ENCODE measurements at places on chromosomes 11 and 22.

GRCh38 chr11:47378836-47379170 is 456 bp upstream of the SPI1 start:
- DNase-seq = no peak

- DNase-seq = no peak
Measured at GRCh38 chr22:27397954-27398342, 403.6 kb downstream of the MN1 start.

DNA sequence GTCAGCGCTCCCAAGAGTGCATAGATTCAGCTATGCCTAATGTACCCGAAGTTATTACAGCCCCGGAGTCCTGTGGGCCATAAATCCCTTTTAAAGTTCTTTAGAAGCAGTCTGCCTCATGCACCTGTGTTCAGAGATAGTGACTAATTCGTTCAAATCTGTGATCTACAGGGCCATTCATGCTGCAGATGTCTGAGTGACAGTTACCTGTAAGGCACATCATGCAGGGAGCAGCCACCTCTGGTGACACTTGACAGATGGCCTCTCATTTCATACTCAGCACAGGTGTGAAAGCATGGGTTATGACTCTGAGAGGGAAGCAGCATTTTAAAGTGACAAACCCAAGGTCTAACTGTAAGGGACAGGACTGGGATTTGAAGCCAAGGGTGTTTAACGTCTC is 2.4 kb upstream of the E2F8 start:
- no peak for DNase-seq

DNA sequence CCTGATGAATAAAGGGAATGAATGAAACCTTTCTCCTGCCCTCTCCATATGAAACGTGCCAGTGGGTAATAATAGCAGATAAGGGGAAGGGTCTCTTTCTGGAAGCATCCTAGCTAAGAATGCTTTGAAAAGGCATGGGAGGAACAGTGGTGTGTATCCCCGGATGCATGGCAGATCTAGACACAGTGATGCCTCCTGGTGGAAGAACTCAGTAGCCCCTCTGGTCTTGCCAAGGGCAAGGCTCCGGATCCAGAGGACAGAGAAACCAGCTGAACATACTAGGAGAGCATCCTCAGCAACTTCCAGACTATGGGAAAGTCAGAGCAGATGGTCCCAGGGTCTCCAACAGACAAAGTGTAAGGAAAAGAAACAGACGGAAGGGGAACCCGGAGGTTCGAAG is 6.4 kb downstream of the BAIAP2L2 start:
- DNase-seq = no peak

DNA sequence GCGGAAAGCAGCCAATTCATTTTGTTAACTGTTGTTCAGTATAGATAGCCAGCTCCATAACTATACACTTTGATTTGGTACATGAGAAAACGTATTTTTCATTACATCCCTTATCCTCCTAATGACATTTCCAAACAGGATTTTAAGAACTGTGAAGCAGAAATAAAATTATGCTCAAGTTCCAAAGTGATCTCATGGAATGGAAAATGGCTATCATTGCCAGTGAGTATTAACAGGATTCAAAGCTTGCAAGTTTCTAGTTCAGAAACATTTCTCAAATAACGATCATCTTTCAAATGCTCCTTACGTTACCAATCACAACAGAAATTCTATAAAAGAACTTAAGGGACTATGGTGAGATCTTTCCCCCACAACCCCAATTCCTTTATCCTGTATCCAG is 53.7 kb downstream of the CADM1 start:
- DNase-seq = no peak

- DNase-seq = no peak
Measured at GRCh38 chr11:833849-834311, 1.1 kb downstream of the CD151 start.

DNA sequence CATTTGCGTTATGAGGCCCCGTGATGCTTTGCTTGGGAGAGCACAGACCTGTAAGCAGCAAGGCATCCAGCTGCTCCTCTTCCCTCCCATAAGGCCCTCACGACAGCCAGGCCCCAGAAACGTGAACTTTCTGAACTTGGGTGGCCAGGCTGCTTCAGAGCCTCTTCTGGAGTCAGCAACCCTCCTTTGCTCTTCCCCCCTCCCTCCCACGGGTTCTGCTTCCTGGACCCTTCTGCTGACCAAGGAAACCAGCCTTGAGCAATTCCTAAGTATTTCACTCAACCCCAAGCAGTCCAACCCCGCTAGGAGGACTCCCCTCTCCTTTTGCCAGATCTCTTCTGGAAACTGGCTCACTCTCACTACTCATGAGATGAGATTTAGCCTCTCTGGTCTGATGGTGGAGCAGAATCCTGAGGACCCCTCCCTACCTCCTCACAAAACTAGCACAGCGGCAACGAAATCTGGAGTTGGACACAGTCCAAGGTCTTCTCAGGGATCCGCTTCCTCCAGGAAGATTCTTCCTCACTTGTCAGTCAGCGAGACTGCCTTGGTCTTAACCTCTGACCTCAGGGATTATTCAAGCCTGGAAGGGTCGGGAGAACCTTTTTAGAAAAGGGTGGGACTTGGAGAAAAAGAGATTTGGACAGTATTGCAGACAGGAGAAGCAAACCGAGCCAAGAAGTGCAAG is 86.2 kb downstream of the UBASH3B start:
- DNase-seq = no peak

- DNase-seq = no peak
Measured at GRCh38 chr11:114311946-114312345, 15.7 kb downstream of the NNMT start.

DNA sequence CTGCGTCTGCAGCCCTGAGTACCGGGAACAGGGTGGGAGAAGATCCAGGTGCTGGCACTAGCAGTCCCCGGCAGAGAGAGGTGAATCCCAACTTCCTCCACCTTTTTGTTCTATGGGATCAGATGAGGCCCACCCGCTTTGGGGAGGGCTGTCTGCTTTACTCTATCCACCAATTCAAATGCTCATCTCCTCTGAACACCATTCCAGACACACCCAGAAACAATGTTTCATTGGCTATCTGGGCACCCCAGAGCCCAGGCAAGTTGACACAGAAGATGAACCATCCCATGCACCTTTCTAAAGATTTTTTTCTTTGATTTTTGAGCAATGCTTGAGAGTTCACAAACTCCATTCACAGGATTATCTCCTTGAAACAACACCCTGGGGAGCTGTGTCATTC is 78.0 kb downstream of the PARVB start:
- no peak for DNase-seq

DNA sequence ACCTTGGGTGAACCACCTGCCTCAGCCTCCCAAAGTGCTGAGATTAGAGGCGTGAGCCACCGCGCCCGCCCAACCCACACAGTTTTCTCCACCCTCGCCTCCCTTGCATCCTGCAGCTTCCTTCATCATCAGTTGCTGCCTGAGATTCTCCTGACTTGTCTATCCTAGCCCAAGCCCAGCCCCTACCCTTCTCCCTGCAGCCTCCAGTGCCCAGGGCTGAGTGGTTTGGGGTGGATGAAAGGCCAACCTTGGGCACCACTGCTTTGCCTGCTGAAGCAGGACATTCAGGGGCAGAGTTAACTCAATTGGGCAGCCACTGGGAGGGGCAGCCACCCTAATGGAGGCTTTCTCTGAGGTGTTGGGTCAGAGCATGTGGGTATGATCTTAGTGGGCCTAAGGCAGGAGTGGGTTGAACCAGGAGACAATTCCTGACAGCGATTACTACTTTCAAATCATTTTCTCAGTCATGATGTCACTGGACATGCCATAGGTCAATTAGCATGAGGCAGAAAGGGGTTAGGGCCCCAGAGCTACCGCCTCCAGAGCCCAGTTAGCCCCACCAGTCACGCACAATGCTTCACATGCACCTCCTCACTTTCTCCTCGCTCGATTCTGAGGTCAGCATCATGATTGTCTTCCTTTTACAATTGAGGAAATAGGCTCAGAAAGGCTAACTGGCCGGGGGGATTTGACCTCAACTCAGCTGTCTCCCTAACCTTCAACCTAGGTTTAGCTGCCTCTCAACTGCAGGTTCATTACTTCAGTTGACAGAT is 1.0 kb upstream of the FKBP2 start:
- DNase-seq = no peak

DNA sequence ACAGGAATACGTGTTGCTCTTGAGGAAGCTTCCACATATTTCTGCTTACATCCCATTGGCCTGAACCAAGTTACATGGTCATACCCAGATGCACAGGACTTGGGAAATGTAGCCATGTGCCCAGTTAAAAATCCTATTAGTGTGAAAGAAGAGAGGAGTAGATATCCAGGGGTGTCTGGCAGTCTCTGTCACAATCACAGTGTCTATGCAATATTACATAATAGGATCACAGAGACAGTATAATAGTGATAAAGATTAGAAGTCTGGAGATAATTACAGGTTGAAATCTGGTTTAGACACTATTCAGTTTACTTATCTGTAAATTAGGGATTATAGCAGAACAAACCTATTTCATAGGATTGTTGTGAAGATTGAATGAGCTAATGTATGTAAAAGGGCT is 62.6 kb upstream of the SLC6A5 start:
- DNase-seq = no peak

DNA sequence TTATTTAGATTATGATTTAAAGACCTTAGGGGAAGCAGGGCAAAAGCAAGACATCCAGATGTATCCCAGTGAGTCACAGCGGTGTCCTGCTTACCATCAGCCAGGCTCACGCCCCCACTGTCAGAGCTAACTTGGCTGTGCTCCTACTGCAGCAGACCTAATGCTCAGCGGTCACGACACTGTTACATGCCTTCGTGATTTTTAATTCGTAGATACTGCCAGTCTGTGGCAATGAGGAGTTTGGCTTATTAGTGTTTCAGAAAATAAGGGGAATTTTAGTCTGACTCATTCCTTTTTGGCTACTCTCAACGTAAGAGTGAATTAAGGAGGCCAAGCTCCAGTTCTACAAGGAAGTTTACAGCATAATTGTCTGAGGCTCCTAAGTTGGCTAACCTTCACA is 22.7 kb downstream of the EFCAB6 start:
- DNase-seq = no peak

GRCh38 chr22:49150801-49151221 is 676.9 kb downstream of the BRD1 start:
- DNase-seq = no peak

DNA sequence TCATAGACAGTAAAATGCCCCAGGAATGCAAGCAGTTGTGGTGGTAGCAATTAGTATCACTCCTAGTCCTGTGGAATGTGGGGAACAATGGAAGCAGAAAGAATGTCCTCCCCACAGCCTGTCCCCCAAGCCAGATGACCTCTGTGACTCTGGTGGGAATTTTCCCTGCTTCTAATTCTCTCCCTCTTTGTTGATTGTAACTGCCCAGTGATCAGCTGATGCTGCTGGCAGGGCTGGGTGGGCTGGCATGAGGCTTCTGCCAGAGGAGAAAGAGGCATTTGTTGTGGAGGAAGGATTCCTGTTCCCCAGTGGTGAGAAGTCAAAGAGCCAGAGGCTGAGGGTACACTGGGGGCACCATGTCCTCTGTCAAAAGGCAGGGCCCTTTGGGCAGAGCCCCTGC is 116.7 kb upstream of the NCAM1 start:
- no peak for DNase-seq

DNA sequence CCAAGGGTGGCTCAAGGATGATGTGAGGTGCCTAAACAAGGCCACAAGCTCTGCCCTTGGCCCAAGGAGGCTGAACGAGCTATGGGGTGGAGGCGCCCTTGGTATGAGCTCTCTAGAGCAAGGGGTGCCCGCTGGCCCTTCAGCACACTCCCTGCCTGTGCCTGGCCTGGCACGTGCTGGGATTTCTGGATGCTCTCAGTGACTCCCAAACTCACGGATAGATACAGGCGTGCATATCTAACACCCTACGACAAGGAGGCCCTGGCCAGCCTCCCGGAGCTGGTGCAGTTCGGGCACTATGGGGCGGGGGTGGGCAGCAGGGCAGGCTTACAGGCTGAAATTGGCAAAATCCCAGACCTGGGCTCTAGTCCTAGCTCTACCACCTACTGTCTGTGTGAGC is 30.6 kb downstream of the SCUBE1 start:
- DNase-seq = no peak

- no peak for DNase-seq
Measured at GRCh38 chr22:44111562-44112155, 69.1 kb upstream of the PARVG start.

- DNase-seq = peak; percentile 49
Measured at GRCh38 chr11:3056296-3057068, 741 bp downstream of the CARS1 start.

GRCh38 chr11:17233101-17233500 is 25.3 kb upstream of the PIK3C2A start:
- DNase-seq = no peak

GRCh38 chr11:73228268-73229134 is 10.4 kb downstream of the P2RY2 start:
- DNase-seq = no peak

- no peak for DNase-seq
Measured at GRCh38 chr22:19232623-19233022, 54.1 kb upstream of the SLC25A1 start.

DNA sequence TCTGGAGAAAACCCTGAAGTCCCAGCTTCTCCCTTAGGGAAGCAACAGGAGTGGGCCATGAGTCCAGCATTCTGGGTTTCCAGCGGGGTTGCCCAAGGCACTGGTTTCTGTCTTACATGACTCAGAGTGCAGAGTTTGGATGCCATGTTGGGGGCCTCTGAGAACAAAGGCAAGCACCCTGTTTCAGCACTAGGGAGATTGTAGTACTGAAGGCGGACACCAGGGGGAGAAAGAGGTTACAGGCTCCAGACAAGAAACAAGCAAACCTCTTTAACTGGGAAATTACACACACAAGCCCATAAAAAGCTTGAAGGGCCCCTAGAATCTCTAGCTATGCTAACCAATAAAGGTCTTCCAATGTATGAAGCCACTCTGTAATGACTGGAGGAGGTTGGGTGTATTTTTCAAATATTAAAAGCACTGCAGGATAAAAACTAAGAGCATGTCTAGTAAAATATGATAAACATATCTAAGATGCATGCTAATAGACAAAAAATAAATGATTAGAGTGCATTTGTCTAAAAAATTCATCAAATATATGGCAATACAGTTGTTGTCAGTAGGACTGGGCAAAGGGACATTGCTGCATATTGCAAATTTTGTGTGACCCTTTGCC is 7.1 kb downstream of the MS4A6E start:
- DNase-seq = peak; percentile 54

GRCh38 chr11:19705936-19706335 is 6.7 kb upstream of the NAV2 start:
- no peak for DNase-seq

DNA sequence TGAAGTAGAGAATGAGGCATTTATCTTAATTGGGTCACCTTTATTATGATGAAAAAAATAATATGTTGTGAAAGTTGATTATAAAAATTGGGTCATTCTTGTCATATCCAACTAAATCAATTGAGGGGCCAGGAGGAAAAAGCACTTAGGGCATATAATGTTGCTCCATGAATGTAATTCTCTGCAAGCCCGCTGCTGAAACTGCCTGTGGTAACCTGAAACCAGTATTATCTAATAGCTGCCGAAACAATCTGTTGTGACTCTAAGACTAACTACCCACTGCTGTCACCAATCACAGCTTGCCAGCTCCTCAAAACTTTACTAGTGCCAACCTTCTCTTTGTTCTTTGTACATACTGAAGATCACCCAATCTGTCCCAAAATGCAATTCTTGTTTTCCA is 115.8 kb downstream of the ATG16L2 start:
- no peak for DNase-seq

GRCh38 chr11:46736615-46737014 is 17.6 kb downstream of the F2 start:
- DNase-seq = no peak
